Vagina (tissue), 2 donors: ENCODE measurements at places on chromosomes 4 and X.
A peak's percentile ranks its signal among the peaks of the same experiment; 100 is the strongest.

GRCh38 chrX:140091125-140091886 is 126.0 kb upstream of the CXorf66 start:
- DNase-seq: no peak

GRCh38 chrX:108285356-108285755 is 152.9 kb downstream of the COL4A6 start:
- no peak for DNase-seq

DNA sequence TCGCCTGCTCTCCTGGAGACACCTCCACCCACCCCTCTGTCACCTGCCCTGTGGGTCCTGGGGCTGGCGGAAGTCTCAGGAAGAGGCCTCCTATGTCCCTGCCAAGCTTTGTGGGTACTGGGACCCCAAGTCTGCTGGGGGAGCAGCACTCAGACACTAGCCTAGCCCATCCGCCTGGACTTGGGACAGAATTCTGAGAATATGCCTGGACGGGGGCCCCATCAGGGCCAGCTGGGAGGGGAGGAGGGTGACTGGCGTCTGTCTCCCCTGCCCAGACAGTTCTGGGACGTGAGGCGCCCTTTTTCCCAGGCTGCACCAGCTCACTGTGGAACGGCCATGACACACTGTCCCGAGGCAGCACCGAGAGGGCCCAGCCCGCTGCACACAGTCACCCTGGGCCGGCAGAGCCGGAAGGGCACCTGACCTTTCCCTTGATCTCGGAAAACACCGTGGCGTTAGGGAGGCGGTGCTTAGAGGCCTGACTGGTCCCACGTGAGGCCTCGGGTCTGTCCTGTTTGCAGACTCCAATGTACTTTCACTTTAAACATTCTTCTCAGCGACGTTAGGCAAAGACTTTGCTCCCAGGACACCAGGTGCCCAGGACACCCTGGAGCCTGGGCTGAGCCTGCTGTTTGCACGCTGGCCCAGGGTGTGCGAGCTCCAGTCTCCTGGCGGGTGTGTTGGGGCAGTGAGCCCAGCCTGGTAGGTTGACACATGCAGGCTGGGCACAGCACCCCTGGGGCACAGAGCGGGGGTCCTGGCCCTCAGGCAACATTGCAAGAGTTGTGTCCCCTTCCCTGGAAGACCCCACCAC is 700 bp downstream of the SLC26A1 start:
- DNase-seq: no peak

GRCh38 chr4:24568425-24568824 is 15.9 kb downstream of the DHX15 start:
- DNase-seq: no peak

- DNase-seq: no peak
These were observed 29.9 kb upstream of the GPC4 start for GRCh38 chrX:133444952-133445831.

DNA sequence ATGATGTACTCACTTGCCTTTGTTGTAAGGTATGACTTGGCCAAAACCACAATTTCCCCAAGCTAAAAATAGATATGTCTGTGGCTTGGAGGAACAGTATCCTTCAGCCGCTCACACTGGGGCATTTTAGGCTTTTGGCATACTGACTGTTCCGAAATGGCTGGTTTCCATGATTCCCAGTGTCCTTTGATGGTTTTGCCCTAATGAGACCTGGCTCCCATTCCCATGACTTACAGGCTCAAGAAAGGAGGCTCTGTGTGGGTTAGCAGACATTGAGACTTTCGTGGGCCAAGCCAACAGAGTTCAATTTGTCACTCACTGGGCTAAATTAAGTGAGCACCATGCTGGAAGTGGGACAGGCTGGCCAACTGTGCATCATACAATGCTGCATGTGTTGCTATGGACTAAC is 150.6 kb downstream of the CEP135 start:
- no peak for DNase-seq

GRCh38 chr4:113760795-113761619 is 531 bp downstream of the CAMK2D start:
- peak; percentile 94 for DNase-seq

DNA sequence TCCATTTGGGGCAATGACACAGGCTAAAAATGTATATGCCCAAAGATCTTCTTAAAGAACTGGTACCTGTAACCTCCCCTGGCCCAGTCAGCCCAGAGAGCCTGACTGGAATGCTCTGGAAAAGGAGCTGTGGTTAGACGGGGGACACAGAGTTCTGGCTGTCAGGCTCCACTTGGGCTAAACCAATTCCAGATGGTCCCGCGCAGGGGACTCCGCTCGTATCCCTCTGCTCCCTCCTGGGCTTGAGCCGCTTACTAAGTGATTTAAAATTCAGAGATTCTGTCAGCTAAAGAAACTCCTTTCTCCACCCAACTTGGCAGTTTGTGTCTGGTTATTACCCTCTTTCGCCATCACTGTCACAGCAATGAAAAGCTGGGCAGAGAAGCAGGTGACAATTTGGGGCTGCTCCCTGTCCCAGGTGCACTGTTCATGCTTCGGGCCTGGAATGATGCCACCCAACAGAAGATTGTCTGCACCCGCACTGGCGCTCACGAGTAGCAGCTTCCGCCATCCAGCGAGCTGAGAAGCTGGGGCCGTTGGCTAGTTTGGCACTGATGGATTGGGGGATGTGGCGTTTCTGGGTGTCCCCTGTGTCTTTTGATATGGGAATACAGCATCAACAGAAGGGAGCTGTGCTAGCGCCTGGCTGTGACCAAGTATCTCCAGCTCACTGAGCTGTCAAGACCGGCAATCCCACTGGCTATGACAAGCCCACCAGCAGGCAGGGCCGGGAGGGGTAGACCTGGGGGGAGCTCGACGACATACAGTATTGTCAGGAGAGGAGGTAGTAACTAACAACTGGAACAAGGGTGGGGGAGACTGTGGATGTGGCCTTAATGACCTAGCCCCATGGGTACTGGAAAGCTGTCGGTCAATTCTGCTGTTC is 6.7 kb upstream of the IRAK1 start:
- DNase-seq: no peak

- DNase-seq: no peak
These were observed 99.8 kb upstream of the NOCT start for GRCh38 chr4:138915756-138916155.

GRCh38 chr4:174713821-174714220 is 115.2 kb downstream of the GLRA3 start:
- no peak for DNase-seq

DNA sequence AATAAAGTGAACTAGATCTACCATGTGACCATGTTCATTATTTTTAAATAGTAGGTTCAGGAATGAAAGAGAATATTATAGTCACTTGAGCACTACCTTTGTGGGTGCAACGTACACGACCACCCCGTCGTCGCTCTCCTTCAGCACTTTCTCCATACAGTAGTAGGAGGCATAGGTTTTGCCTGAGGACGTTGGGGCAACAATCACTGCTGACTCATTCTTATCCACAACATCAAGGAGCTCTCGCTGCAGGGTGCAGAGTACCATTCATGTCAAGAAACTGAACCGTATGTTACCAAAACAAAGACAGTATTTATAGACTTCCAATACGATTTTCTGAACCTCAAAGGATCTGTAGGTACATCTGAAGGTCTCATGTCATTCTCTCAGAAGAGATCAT is 44.7 kb downstream of the DDX60 start:
- no peak for DNase-seq

DNA sequence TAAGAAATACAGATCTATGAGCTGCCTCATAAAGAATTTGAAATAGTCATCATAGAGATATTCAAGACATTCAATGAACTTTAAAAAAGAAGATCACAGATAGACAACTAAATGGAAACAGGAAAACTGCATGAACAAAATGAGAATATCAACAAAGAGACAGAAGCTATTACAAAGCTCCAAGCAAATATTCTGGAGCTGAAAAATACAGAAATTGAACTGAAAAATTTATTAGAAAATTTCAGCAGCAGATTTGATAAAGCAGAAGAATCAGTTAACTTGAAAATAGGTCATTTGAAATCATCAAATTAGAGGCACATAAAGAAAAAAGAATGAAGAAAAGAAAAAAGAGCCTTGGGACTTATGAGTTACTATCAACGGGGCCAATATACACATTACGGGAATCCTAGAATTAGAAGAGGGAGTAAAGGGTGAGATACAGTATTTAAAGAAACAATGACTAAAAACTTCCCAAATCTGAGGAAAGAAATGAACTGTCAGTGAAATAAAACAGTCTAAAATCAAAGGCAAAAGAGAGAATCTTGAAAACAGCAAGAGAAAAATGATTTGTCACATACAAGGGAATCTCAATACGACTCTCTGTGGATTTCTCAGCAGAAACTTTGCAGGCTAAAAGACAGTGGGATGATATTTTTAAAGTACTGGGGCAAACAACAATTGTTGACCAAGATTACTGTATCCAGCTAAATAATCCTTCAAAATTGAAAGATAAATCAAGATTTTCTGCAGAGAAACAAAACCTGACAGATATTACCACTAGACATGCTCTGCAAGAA is 641.6 kb downstream of the ANKRD50 start:
- DNase-seq: no peak

GRCh38 chr4:122873821-122874593 is 47.4 kb downstream of the FGF2 start:
- no peak for DNase-seq

- no peak for DNase-seq
These were observed 20.9 kb downstream of the TBC1D9 start for GRCh38 chr4:140735317-140735716.

- no peak for DNase-seq
These were observed 309.2 kb downstream of the RAB28 start for GRCh38 chr4:13174926-13175325.

GRCh38 chrX:39484159-39485068 is 613.3 kb downstream of the BCOR start:
- no peak for DNase-seq

DNA sequence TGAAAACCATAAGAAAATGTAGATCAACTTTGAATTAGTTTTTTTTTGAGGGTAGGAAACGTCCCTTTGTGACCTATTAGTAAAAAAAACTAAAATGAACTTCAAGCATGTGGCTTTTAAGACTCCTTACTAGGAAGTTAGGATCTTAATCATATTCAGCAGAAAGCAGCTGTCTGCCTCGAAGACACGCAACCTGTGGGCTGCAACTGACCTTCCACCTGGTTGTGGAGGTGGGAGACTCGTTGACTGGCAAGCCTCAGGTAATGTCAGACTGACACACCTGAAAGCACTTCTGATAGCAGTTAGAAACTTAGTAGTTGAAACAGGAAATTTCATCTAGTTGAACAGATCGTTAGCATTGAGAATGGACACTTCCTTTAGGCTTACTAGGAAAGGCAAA is 37.4 kb downstream of the CCNG2 start:
- no peak for DNase-seq

DNA sequence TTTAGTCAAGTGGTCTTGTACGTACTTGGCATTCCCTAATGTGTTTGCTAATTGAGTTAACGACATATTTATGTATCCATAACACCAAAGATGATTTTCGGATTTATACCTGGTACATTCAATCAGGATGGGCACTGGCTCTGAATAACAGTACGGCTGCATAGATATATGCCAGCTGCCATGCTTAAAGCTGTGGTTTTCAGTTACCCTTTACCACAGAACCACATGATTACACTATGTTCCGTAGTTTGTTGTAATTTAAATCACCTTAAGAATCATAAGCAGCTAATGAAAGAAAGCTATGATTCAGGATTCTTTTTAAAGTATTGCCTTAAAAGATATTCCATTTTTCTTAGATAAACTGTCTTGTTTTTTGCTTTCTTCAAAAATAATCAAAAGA is 53.6 kb downstream of the FIP1L1 start:
- no peak for DNase-seq
